ENCODE measurements at places on chromosomes 16 and 17.

- no peak for DNase-seq
Measured at GRCh38 chr17:40526668-40527067, 25.2 kb upstream of the TNS4 start.

GRCh38 chr17:29568331-29569244, at the start of gene TP53I13:
TSS of gene TP53I13 (plus strand) at chr17:29568701. CDS start at chr17:29568759, 58 bp downstream.
- peak; percentile 86 for DNase-seq

DNA sequence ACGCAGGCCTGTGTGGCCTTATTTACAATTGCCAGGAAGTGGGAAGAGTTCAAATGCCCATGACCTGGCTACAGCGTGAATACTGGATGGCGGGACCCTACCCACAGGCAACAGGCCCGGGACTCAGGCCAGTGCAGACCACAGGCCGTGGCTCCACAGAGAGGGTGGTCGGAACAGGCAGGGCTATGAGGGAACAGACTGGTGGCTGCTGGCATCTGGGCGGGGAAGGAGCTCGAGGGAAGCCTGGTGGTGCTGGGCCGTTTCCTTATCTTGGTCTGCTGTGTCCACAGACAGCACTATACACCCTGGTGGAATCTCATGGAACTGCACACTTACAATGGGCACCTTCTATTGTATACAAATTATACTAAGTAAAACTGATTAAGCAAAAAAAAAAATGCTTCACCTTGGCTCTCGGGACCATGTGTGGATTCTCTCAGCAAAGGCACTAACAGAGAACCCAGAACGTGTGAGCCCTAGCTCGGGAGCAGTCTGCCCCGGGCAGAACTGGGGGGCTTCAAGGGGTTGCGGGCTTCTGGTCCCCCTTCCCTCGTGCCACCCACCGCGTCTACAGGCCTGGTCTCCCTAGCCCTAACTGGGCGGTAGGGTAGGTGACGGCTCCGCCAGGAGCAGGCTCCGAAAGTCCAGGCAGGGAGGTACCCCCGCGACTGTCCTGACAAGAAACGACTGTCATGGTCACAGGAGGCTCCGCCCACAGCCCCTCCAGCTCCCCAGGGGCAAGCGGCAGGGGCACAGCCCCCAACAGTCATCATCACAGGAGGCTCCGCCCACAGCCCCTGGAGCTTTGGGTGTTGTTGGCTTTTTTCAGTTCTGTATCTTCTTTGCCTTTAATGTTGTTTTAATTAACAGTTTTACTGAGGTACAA, 21.8 kb downstream of the CEP131 start:
- peak; percentile 79 for DNase-seq

DNA sequence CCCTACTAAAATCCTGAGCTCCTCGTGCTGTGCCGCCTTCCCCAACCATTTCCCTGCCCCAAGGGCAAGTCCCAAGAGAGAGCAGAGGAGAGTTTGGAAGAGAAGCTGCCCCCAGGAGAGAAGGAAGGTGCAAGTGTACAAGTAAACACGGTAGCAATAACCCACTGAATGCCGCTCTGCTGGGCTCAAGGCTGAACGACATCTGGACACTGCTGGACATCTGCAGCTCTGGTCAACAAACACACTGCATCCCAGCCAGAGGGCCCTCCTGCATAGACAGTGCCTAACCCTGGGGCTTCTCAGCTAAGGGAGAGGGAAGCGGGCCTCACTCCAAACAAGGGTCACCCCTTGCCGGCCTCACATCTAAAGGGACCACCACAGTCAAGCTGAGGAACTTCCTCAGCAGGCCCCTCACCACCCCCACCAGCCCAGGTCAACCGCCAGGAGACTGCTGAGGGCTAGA, 12.7 kb downstream of the JUP start:
- DNase-seq, result no peak

GRCh38 chr17:43627653-43628052, 34.1 kb downstream of the MEOX1 start:
- no peak for DNase-seq

- DNase-seq, result peak; percentile 74
Measured at GRCh38 chr17:33049781-33050414, 58.3 kb downstream of the SPACA3 start.

DNA sequence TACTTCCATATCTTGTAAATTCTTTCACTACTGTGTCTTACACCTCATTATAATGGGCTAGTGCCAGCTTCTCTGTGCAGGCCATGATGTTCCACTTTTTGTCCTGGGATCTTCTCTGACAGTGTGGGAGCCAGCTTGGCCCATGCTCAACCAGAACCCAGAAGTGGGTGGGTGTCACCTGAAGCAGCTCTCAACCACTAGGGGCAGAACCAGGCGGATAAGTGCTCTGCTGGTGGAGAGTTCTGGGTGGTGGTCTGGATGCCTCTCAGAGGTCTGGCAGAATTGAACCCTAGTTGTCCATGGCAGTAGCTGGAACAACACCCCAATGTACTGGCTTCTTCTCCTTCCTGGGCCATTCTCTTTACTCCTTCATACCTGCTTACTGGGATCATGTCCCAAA, 254.1 kb upstream of the N4BP1 start:
- no peak for DNase-seq

- DNase-seq, result peak; percentile 50
Measured at GRCh38 chr17:38705523-38705802, 390 bp downstream of the MLLT6 start.

DNA sequence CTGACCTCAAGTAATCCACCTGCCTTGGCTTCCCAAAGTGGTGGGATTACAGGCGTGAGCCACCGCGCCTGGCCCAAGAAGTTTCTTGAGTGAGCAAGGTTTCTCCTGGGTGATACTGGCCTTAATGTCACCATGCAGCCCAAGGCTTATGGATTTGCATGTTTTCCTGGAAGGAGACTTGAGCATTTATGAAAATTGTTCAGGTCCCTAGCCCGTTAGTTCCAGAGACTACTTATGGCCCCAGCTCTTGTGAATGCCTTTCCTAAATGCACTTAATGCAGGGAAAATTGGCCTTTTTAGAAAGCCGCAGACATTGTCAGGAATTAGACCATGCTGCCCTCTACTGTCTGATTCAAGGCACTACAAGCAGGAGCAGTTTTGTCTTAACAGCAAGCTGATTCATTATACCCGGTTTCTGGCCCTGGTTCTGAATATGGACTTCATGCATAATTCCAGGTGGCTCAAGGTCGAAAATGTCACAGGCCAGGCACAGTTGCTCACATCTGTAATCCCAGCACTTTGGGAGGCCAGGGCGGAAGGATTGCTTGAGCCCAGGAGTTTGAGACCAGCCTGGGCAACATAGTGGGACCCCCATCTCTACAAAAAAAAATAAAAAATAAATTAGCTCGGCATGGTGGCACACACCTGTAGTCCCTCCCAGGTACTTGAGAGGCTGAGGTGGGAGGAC, 91.3 kb downstream of the SNX29 start:
- peak; percentile 77 for DNase-seq

GRCh38 chr17:27630607-27631410, at the start of gene LGALS9:
TSS of gene LGALS9 (plus strand) at chr17:27631188. CDS start at chr17:27631266, 78 bp downstream.
- DNase-seq, result no peak

GRCh38 chr17:11308531-11308930, 67.5 kb downstream of the SHISA6 start:
- no peak for DNase-seq

DNA sequence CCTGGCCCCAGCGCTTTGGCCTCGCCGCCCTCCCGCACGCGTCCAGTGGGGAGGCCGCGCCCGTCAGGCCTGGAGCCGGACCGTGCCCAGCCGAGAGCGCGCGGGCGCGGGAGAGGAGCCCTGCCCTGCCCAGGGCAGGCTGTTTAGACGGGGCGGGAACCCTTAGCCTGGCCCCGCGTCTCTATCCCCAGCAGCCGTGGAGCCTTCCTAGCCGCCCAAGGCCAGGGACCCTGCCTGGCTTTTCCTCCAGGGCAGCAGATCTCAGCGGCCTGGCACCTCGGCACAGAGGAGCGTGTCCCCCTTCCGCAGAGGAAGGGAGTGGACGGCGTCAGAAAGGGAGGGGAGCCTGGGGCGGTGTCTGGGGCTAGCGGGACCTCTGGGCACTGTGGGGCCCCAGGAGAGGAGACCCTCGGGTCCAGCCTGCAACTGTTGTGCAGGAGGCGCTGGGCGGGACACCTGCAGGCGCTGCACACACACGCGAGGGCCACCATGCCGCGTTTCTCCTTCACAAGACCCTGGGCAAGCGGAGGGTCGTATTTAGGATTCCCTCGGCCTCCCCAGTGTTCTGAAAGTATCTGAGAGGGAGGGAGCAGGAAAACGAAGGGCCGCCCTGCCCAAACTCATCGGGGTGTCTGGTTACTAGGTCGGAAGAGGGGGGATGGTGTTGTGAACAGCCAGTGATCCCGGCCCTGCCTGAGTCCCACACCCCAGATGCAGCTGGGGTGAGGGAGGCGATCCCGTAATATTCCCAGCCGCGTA, 2.3 kb upstream of the NPTX1 start:
- no peak for DNase-seq

GRCh38 chr17:27247071-27247957, 46.6 kb upstream of the WSB1 start:
- DNase-seq, result no peak

- DNase-seq, result no peak
Measured at GRCh38 chr16:72128701-72129100, 35.1 kb downstream of the DHX38 start.

GRCh38 chr17:50359998-50360461, 13.0 kb downstream of the MRPL27 start:
- DNase-seq, result no peak

DNA sequence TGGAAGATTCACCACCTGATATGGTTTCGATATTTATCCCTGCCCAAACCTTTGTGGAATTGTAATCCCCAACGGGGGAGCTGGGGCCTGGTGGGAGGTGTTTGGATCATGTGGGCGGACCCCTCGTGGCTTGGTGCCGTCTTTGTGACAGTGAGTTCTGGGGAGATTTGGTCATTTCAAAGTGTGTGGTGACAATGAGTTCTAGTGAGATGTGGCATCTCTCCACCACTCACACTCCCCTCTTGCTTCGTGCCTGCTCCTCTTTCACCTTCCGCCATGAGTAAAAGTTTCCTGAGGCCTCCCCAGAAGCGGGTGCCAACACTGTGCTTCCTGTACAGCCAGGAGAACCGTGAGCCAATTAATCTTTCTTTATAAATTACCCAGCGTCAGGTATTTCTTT, 9.7 kb downstream of the CCDC57 start:
- DNase-seq, result no peak

DNA sequence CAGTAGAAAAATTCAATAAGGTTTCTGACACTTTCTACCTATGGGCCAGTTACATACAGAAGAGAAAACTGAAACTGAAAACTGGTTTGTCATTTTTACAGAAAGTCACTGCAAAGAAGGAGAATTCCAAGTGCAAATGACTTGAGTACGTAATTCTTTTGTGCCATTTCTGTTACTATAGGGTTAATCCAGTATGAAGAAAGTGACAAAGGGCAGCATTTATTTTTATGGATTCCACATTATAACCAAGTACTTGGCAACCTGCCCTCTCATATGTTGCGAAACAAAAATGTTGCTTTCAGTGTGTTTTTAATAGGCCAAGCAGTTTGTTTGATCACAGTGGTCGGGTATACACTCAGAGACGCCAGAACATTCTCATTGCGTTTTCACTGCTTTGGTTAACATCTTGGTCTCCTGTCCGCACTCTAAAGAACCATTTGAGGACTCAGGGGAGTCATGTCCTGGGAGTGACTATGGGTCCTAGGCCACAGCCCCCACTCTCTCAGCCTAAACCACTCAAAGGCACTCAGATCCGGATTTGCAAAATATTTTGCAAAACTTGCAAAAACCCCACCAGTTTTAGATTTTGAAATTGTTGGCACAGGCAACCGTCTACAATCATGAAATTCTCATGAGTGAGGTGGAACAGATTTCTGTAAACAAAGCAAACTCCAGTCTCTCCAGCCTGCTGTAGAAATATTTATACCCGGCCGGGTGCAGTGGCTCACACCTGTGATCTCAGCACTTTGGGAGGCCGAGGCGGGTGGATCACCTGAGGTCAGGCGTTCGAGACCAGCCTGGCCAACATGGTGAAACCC, 15.4 kb upstream of the HELZ start:
- no peak for DNase-seq

DNA sequence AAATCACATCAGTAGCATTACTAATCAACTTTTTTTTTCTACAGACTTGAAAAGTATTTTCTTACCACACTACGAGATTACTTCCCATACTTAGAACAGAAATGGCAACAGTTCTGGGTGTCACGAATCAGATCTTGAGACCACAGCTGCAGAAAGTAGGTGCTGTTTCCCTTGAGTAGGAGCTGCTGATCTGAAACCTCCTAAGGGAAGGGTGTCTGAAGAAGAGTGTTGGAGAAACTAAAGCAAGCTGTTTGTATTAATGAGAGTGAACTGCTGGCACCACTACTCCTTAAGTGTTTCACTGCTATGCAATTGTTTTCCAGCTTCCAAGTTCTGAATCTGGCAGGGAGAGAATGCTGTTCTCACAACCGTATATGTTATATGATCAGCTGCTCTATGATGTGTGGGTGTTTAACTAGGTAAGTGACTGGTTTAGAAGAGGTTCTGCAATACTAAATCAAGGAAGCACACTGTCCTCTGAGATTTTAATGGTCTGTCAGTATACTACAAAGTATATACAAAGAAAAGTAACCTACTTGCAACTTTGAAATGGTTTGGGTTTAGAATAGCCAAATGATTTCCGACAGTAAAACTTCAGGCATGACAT, 3.3 kb downstream of the ZNF652 start:
- peak; percentile 5 for DNase-seq

DNA sequence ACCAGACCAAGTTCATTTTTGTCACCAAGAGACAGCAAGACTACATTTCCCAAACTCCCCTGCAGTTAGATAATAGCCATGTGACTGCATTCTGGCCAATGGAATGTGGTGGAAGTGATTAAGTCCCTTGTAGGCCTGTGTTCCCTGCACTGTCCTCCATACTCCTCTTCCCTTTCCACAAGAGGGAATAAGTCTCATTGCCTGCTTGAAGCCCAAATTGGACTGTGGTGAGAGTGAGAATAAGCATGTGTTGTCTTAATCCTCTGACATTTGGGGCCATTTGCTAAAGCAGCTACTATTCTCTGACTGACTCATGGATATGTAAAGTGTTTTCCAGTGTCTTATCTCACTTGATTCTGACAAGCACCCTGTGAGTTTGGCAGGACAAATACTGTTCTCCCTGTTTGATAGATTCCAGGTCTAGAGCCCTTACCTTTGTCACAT, 20.7 kb downstream of the PIK3R6 start:
- DNase-seq, result peak; percentile 32

DNA sequence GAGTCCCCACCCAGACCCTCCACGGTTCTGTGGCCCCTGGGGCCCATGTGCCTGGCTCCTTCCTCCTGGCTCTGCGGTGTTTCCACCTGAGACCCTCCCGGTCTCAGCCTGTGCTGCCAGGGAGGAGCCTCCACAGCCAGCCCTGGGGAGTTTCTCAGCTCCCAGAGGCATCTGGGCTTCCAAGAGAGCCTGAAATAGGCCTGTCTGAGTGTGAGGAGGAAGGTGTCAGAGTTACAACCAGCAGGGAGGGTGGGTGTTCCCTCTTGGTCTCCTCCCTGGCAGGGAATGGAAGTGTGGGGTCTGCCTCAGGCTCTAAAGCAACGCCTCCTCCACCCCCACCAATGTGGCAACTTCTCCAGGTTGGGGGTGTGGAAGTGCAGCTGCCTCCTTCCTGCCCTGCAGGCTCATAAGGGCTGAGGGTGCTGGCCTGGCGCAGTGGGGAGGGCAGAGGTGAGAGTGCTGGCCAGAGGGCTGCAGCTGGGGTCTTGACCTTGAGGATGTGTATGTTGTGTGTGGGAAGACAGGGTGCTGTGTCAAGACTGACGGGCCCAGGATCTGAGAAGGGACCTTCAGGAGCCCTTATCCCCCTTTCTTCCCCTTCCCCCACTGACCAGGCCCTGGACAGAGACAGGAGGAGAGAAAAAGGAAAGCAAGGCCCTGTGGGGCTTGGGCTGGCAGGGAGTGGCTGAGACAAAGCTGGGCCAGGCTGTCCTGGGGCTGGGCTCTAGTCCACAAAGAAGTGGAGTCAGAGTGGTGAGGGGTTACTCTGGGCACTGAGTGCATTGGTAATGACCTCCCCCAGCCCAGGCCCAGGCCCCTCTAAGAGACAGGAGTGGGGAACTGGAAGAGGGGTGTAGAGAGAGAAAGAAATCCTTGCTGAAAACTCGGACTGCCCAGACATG, 2.4 kb downstream of the CYGB start:
- DNase-seq, result no peak
